ENCODE measurements at places on chromosomes 6 and 20. TPM values are rescaled to one million over a fixed set of nuclear protein-coding genes. Genes with fewer than 3 reads are reported as not detected.

DNA sequence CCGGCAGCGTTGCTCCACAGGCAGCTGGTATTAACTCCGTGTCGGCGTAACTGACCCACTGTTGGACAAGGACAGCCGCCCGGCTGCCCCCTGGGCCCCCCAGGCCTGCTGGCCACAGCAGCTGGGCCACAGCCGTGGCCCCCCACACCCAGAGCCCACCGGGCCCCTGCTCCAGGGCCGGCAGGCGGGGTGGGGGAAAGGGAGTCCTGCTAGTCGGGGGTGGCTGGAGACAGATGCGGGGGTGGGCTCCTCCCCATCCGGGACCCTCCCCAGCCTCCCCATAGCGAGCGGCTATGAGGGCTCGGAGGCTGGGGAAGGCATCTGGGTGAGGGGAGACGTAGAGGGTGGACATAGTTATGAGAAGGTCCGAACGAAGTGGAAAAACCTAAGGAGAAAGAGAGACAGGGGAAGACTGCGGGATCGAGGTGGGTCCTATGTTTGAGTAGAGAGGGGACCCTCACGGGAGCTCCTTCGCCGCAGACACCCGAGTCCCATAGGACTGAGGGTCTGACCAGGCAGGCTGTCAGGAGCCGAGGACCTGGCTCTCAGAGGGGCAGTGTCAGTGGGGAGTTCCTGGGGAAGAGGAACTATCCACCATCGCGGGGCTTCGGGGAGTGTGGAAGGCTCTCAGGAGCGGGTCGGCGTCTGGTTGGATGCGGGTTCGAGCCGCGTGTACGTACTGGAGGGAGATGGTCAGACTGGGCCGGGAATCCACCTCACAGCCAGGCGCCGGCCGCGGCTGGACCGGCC is 511 bp downstream of the VARS1 start:
- DNase-seq = no peak

DNA sequence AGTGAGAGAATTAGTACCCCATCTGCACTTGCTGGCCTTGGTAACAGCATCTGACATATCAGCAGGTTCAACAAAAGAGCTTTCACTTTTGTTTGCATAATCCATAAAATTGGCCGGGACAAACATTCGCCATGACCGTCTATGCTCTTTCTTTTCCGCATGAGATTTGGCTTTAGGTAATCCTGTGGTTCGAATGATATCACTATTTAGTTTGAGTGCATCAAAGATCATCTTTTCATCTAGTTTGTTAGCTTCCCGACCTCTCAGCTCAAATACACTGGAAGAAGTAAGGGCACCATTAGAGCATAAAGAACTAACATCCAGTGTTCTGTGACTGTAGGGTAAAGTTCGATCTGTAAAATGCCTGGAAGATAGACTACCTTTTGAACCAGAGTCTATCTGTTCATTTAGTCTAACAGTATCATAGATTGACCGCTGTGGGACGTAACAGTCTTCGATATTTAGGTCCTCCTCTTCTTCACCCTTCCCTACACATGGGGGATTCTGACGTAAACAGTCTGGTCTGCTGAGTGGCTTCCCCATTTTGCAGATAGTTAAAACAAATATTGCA is 101.6 kb downstream of the DST start:
- DNase-seq = no peak

DNA sequence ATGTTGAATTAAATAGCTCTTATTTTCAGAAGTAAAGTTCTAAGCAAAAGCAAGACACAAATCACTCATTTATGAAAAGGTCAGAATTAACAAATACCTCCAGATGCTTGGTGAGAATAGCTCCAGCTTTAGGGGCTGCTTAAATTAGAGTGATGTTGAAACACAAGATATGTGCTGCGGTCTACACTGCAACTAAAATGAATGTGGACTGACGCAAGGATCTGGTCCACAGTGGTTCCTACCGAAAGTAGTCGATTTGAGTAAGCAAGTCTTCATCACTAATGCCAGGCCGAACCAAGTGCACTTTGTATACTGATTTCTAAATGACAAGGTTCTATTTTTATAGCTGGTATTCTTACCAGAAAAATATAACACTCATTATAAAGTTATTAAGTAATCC is 96.3 kb downstream of the PRDM1 start:
- DNase-seq = no peak

GRCh38 chr20:17822039-17822438 is 122.3 kb downstream of the BANF2 start:
- DNase-seq = peak; percentile 70

Gene VNN1
- total RNA-seq = 62.1 TPM

Gene PCMT1
- 50.9 TPM for total RNA-seq

DNA sequence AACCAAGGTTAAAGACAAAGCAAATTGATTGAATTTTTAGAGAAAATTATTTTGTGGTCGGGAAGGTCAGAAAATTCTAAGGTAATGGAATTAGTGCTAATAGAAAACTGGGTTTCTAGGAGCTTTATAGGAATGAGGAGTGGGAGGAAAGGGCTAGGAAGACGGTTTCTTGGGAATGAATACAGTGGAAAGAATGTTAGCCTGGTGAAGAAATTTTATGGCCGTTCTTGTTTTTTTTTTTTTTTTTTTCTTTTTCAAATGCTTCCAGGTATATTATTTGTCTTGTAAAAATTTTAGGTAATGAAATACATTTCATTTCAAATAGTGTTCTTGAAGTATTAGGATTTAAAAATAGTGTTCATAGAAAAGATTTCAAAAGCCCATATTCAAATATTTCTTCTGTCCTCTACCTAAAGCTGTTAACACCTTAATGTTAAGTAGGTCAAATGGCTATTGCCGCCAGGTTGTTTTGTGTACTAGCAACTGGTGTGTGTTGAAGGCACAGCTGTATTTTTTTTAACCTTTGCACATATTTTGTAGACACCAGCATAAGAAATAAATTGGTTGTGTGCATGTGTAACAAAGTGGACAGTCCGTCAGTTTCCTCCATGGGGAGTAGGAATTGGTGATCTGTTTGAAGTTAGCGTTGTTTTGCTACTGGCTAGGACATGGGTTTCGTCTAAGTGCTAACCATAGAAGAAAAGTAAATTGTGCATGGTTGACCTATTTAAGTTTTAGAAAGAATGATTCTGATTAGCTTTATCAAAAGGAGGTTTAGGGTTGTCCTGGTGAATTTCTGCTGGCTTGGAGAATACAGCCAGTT is 32.3 kb downstream of the AFDN start:
- DNase-seq = no peak

DNA sequence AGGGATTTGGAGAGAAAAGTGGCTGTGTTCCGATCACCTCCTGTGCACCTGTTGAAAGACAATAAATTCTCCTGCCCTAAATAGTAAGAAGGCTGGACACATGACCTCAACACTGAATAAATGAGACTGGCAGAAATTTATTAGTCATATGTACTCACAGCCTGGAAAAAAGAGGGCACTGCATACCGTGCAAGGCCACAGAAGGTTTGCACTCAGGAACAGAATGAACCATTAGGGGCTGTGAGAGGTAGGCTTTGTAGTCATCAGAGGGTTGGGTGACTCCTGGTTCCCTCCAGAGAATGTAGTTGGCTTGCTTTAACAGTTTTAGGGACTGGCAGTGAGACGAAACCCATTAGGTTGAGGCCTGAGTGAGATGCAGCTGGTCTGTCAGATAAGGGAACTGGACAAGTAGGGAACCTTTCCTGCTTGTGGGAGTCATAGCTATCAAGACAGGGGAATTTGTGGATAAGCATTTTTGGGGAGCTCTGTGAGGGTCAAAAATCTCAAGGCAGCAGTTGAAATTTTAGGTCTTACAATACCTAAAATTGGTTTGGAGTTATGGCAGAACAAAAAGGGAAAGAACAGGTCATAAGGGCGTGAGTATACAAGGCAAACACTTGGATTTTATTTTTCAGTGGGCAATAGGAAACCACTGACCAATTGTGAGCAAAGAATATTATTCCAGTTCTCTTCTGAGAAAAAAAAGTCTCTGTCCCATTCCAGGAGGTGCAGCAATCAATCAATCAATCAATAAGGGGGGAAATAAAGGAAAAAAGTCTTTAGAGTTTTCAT is 67.9 kb upstream of the BTN3A2 start:
- DNase-seq = no peak

DNA sequence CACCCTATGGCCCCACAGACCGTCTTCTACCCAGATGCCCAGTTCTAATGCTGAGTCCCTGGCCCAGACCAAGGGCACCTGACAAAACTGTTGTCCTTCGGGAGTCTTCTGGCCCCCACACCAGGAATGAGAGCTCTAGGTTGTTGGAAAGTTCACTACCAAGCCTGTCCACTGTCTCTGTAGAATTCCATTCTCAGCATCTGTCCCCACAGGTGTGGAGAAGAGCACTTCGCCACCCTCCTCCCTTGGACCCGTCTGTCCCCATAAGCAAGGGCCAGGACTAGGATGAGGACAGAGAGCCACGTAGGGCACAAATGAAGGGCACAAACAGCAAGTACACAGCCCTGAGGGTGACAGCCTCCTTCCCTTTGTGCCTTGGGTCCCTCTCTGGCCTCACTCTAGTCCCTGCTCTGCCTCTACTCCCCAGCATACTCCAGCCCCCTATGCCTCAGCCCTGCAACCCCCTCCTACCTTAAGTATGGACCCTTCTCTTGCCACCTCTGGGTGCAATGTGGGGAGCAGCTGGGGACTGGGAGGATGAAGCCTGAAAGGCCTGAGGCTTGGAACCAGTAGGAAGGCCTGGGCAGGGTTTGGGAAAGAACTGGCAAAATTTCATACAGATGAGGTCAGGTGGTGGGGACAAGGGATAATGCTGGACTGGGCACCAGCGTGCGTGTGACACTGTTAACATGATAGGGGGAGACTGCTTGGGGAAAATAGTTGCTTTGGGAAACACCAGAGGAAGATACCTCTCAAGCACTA is 4.3 kb downstream of the LZTS3 start:
- DNase-seq = no peak

DNA sequence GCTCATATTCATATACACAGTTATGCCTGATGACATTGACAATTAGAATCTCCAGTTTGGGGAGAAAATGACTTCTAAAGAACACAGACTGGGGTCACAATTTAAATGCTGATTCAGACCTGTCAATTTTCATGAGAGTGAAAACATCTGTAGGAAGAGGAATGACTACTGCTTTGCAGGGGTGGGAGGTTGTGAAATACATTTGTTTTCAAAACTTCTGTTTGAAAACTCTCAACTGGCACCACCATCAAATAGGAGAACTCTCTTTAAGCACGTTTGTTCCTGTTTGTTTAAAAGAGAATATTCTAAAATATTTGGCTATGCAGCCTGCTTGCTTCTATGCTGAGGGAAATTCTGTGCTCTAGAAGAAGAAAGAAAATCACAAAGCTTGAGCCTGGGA is 50.8 kb upstream of the ADGRF5 start:
- DNase-seq = no peak

Gene VSX1
- total RNA-seq = not detected

DNA sequence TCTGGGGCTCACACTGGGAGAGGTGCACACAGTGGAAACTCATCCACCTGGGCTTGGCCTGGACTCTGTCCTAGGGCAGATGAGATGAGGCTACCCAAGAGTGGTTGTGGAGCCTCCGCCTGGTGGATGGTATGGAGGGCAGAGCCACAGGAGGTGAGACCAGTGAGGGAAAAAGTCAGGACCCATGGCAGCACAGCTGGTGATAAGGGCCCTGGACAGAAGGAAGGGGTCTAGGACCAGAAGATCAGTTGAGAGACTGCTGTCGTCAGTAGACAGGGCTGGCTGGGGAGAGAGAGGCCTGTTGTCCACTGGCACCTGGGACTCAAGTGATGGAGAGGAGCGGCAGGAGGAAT is 29.8 kb downstream of the PLCG1 start:
- DNase-seq = no peak

DNA sequence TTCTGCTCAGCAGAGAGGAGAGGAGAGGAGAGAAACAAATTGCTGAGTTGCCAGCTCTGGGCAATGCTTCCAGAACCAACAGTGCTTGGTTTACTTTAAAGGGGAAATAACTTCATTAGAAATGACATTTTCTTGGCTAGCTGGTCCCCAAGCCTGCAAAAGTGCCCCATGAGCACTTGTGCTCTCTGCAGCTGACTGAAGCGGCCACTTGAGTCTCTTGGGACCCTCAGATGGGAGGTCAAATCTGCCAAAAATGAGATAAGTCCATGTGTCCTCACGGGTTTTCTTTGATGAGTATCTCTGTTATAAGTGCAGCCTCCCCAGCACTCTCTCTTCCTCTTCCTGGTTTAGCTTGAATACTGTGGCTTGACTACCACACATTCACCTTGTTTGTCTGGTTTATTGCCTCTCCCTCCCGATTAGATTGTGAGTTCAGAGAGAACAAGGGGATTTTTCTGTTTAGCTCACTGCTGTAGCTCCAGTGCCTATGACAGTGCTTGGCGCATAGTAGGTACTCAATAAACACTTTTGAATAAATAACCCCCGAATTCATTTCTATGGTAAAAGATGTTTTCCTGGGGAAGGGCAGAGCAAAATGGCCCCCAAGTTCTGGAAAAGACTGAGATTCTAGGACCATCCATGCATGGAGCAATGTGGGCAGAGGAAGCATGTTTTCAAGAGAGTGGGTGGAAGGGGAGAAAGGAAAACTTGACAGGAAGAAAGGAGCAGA is 7.0 kb upstream of the RIN2 start:
- no peak for DNase-seq

- no peak for DNase-seq
Observed at GRCh38 chr20:49865559-49865958, 49.8 kb downstream of the SPATA2 start.

- no peak for DNase-seq
Observed at GRCh38 chr6:1104988-1105670, 206.8 kb upstream of the FOXQ1 start.

GRCh38 chr20:33419140-33419974 is 18.0 kb upstream of the CDK5RAP1 start:
- no peak for DNase-seq

Gene POPDC3
- 0.26 TPM for total RNA-seq

Gene MAFB
- total RNA-seq = 22.5 TPM

Gene MEI4
- total RNA-seq = 0.17 TPM

GRCh38 chr6:16238963-16239797 is 793 bp downstream of the GMPR start:
- DNase-seq = peak; percentile 59

GRCh38 chr20:50346374-50347283 is 156.0 kb downstream of the CEBPB start:
- DNase-seq = peak; percentile 83

Gene IL17F
- total RNA-seq = not detected

Gene TBC1D22B
- 15.3 TPM for total RNA-seq

All from mucosa of gallbladder (tissue), 1 donor.